ENCODE measurements at places on chromosomes 13 and 19.

- DNase-seq = no peak
Observed at GRCh38 chr13:45752510-45752909, 50.4 kb downstream of the CBY2 start.

DNA sequence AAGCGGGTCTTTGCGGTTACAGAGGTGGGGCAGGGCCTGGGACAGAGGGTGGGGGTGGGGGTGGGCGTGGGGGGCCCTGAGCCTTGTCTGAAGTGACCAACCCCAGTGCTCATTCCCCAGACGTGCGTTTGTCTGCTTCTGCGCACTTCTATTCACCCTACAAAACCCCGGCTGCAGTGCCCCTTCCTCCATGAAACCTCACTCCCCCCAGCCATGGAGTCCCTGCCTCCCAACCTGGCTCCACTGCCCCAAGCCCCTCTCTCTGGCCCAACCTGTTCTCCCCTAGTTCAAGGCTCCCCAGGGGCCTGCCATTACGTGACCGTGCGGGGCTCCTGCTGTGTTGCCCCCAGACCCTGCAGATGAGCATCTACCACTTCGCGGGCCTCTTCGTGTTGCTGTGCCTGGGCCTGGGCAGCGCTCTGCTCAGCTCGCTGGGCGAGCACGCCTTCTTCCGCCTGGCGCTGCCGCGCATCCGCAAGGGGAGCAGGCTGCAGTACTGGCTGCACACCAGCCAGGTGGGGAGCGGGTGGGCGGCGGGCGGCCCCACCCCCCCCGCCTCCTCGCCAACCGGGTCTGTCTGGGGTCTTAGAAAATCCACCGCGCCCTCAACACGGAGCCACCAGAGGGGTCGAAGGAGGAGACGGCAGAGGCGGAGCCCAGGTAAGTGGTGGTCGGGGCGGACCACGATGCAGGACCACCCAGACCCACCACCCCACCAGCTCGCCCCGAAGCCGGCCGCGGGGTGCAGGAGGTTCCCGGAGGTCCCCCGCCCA lies 8.2 kb downstream of the GRIN3B start:
- no peak for DNase-seq

- DNase-seq = peak; percentile 41
Observed at GRCh38 chr13:26628706-26629105, 71.2 kb downstream of the WASF3 start.

DNA sequence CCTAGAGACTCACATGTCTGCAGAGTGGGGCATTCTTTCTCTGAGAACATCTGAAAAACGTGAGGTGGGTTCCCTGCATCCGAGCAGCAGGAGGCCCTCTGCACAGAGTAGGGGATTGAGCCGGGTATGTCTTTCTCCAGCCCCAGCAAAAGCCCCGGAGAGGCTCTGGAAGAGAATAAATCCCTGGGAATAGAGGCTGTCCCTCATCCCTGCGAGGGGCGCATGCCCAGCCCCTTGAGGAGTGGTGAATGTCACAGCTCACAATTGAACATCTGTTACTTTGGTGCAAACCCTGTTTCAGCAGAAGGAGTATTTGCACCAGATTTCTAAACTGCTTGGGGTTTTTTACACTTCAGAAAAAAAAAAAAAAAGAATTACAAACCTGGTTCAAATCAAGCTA lies 164.6 kb downstream of the FGF14 start:
- DNase-seq = no peak

DNA sequence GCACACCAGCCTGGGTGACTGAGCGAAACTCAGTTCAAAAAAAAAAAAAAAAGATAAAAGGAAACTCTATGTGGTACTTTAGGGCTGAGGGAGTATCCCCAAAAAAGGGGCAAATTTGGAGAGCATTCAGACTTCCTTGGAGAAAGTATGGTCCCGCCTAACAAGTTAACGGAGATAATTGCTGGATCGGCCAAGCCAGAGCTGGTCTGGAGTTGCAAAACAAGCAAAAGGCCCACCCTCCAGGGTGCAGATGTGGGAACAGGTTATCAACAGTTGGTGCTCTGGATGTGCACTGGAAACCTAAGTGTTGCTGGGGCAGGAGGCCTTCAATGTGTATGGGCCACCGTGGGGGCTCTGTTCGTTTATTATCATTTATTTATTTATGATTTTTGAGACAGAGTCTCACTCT lies 2.8 kb downstream of the IQCN start:
- no peak for DNase-seq

- DNase-seq = no peak
Observed at GRCh38 chr19:19006213-19006612, 27.1 kb downstream of the SUGP2 start.

DNA sequence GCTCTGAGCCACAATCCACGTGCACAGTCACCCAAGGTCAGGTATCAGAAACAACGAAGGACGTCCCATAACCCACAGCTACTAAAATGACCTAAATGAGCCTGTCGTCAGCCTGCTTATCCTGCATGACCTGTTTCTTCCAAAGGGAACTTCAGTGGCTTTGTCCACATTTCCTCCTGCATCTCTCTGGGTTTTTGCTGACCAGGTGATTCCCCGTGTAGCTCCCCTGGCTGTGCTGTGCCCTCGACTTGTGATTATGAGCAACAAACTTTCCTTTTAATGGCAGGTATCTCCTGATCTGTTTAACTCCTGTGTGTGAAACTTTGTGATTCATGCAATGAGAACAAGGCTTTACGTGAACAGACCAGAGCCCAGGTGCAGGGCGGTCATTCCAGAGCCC lies 81.0 kb downstream of the PEG3 start:
- DNase-seq = no peak

GRCh38 chr19:51821921-51822320 lies 27.0 kb downstream of the FPR3 start:
- no peak for DNase-seq

DNA sequence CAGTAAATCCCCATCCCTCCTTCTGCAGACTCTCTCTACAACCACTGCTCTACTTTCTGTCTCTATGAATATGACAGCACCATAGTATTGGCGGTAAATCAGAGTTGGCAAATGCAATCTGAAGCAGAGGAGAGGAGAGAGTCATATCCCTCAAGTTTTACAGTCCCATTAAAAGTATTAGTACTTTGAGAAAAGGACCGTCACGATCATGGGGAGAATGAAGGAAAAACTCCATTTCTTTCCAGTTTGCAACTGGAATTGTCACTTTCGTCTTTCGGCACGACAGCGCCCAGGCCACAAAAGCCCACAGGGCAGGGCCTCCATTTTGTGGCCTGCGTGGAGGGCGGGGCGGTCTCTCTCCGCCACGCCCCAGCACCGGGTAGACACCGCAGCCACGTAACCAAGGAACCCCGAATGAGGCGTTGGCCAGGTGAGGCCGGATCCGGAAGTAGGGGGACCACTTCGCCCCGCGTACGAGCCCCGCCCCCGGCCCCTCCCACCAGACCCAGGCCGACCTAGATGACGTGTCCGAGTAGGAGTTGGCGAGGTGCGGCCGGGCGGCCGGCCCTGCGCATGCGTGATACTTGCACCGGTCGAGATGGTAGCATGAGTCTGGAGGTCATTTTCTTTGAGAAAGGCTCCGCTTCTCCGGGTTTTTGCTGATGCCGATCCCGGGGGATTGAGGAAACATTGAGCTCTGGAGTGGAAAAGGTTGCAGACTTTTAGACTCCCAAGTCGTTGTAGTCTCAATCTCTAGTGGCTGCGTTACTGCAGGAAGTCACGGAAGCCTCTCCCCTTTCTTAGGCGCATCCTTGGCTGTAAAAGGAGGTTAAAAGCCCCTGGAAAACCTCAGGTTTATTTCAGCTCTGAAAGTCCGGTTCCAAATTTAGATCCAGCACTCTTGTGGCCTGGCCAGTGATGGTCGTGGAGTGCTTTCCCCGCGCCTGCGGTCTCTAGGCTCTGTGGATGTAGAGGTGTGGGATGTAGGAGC lies 2.8 kb upstream of the TM9SF2 start:
- DNase-seq = peak; percentile 97

- peak; percentile 93 for DNase-seq
Observed at GRCh38 chr13:113411216-113412023, 41.9 kb downstream of the ADPRHL1 start.

DNA sequence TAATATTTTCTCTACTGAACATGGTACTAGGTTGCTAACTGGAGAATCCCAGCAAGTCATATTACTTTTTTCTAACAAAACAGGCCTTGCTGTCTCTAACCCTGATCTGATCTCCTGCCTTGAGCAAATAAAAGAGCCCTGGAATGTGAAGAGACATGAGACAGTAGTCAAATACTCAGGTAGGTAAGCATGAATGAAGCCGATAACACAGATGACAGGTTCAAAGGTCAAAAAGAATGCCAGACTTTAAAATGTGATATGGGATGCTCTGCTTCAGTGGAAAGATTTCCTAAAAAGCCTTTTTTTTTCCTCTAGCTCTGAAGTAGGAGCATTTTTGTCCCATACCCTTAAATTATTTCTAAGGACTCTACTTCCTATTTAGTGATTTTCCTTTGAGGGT lies 28.7 kb downstream of the ZNF726 start:
- DNase-seq = no peak

GRCh38 chr13:73325723-73326558 lies 267.1 kb downstream of the KLF5 start:
- no peak for DNase-seq

DNA sequence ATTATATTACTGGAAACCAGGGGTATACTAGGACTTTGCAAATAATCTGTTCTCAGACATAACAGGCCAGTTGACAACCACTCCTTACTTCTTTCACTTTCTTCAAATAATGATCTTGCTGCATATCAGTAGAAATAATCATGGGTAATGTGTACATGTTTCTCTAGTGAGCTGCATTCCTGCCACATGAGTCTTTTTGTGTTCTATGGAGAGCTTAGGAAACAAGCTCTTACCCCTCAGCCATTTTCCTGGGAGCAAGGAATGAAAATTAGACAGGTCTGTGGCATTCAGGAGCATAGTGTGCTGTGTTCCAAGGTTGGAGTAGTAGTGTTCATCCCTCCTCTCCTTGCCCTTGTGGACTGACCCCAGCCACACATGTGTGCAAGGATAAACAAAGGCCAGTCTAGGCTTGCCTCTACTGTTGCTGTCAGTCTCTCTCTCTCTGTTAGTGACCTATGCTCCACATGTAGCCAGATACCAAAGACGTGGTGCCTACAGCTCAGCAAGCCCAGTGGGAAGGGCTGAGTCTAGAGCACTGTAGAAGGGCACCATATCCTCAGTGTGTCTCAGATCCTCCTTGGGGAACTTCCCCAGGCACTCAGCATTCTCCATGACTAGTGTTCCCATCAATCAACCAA lies 11.5 kb upstream of the OXGR1 start:
- DNase-seq = peak; percentile 78

GRCh38 chr13:65074248-65074647 lies 2155.9 kb downstream of the PCDH9 start:
- DNase-seq = no peak

GRCh38 chr19:51641648-51642047 lies 5.0 kb downstream of the SIGLEC14 start:
- DNase-seq = no peak

DNA sequence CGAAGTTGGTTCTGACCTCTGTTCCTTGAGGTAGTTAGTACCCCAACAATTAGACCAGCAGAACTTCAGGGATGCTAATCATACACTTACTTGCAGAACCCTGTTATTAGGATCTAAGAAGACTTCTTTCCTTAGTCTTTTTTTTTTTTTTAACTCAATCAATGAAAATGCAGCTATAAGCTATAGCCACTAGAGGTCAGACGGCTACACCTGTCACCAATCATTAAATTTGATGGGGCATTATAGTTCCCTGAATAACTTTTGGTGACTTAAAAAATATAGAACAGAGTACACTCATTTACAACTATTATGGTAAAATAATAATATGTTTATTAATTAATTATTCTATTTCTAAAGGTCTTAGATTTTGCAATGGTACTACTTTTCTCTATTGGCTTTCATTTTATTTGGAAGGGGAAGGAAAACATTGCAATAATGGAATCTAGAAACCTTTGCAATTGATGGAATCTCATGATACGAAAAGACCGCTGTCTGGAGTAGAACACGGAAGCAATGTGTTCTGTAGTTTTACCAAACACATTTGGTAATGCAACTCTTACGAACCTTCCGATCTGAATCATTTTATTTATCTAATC lies 483.2 kb downstream of the DIAPH3 start:
- peak; percentile 22 for DNase-seq

DNA sequence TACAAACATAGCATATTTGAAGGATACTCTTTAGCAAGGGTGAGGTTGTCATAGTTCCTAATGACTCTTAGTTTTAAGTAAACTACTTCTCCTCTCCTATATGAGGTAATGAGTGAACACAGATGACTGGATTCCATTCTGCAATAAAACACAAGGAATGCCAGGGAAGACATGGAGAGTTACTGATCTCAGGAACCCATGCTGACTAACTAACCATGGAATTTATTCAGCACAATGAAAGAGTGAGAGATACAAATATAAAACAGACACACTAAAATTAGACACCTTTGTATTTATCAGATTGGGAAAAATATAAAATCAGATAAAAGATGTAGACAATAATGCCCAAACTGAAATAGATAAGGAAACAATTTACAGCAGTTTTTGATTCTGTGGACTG lies 1525.9 kb upstream of the SLC10A2 start:
- DNase-seq = peak; percentile 87

DNA sequence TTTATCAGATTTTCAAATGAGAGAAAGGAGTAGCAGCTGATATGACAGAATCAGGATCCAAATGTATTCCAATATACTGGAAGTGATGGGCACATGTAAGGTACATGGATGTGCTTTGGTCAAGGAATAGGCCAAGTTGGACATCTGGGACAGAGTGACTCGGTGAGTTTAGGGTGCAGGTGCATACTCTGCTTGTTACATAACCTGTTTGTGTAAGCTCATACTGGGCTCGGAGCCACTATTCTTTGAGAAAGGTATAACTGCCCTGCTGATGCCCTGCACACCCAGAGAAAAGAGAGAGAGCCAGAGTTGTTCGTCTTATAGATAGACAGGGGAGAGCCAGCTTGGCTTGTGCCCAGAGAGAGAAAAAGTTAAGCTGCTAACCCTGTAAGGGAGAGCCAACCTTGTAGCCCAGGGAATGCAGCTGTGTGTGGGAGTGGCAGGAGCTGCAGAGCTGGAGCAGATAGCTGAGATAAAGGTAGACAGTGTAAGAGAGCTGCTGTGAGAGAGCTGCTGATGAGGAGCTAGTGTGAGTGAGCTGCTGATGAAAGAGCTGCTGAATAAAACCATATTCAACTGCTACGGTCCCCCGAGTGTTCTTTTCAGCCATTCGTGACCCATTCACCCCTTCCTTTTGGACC lies 40.7 kb upstream of the N4BP2L1 start:
- no peak for DNase-seq

DNA sequence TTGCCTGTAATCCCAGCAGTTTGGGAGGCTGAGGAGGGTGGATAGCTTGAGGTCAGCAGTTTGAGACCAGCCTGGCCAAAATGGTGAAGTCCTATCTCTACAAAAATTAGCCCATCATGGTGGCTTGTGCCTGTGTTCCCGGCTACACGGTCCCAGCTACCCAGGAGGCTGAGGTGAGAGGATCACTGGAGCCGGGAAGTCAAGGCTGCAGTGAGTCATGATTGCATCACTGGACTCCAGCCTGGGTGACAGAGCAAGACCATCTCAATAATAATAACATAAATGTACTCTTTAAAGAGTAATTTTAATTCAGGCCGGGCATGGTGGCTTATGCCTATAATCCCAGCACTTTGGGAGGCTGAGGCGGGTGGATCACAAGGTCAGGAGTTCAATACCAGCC lies 38.7 kb downstream of the SKA3 start:
- DNase-seq = peak; percentile 59
